Stimulated activated CD4-positive, alpha-beta T cell treated with anti-CD3 and anti-CD28 coated beads, Interleukin-1b, Interleukin-23, amount 100 ng/mL, for 24 hours (primary cell): ENCODE measurements at places on chromosomes 11 and 22.
A peak's percentile ranks its signal among the peaks of the same experiment; 100 is the strongest.

GRCh38 chr11:48109046-48109666 is 107.5 kb upstream of the OR4B1 start:
- no peak for DNase-seq

DNA sequence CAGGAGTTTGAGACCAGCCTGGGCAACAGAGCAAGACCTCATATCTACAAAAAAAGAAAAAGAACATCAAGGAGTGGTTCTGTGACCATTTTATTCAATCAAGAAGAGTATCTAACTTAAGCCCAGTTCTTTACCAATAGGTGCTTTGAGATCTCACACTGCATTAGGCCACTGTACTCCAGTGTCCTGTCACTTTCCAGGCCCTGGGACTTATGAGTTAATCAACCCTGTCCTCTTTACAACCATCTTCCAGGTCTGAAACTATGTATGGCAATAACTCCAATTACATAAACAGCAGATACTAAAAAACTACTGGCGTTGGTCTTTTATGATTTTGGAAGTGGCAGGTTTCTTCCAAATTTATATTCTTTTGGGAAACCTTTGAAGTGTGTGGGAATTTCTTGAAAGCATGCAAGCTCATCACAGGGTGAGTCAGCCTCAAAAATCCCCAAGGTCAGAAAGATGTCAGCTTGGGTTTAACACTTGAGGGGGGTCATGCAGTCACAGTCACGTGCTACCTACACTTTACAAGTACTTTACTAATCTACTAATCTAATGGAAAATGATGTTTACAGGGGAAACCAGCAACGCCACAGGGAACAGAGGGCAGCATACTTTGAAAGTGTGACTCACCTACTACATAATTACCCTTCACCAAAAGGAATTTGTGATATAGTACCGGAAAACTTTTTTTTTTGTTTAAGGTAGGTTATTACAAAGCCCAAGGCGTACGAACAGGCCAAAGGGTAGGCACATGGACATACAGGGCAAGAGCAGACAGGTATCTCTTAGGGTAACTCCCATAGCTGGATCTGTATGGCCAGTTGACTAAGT is 15.6 kb downstream of the PISD start:
- no peak for DNase-seq

GRCh38 chr11:20158597-20159257 is 1.5 kb downstream of the DBX1 start:
- DNase-seq = no peak

DNA sequence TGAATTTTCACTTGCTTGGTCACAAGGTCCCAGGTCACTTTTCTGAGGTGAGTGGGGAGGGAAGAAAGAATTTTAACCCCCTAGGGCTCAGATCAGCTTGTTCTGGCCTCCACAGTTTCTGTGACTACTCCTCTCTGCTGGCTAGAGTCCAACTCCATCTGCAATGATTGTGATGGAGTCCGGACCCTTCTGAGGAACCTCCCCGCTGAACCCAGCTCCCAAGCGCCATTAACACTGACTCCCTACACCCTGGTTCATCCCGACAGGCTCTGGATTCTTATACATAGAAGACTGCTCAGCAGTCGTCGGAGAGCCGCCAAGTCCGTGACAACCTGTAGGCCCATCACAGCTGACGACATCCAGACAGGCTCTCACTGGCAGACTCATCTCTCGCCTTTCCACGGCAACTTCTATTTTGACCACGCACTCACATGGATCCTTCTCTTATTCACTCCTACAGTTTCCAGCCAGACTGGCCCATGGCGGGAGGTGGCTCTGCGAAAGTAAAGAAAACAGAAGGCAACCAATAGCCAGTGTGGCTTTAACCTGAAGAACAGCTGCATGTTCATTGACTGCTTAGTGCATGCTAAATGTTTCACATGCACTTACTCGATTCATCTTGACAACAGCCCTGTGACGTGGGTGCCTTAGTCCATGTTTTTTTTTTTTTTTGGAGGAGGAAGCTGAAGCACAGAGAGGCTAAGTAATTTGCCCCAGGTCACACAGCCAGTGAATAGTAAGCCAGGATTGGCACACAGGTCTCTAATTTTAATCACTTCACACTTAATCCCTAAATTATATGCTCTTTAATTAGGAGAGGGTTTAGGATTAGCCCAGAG is 68.0 kb upstream of the PRDM11 start:
- no peak for DNase-seq

GRCh38 chr11:64870176-64870892 is 8.1 kb downstream of the EHD1 start:
- DNase-seq = no peak

DNA sequence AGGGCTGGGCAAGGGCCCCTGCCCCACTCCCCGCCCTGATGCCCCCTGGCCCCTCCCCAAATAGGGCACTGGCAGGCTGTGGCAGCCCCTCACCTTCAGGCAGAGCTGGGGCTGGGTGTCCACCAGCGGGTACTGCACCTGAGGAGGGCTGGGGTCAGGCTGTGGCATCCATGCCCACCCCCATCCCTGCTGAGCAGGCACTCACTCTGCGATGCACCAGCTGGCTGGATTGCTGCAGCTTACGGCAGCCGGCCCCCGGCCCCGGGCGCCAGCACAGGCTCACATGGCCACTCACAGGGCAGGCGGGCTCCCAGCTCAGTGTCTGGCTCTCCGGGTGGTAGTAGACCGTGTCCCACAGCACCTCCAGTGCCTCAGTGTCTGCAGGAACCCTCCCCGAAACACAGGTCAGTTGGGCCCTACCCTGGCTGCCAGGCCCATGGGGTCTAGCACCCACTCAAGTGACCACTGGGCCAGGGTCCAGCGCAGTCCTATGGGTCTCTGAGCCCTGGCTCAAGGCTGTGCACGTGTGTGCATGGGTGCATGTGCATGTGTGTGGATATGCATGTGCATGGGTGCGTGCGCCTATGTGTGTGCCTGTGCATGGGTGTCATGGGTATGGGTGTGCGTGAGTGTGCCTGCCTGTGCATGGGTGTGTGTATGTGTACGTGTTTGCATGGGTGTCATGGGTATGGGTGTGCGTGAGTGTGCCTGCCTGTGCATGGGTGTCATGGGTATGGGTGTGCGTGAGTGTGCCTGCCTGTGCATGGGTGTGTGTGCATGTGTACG is 14.4 kb downstream of the IL17REL start:
- DNase-seq = no peak

DNA sequence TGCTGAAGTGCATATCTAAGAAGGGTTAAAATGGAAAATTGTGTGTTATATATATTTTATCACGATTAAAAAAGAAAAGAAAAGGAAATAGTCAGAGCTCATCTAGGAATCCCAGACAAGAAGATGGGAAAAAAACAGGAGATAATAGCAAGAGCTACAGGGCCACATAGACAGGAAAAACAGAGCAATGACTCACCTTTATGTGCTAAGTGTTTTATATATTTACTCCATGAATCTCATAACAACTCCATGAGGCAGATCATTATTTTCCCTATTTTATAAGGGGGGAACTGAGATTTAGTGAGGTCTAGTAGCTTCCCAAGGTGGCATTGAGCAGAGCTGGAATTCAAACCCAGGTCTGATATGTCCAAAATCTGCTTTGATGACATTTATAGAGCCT is 18.1 kb upstream of the ELF5 start:
- no peak for DNase-seq

- DNase-seq = no peak
Observed at GRCh38 chr11:55481416-55481815, 72.9 kb upstream of the OR4C15 start.

- DNase-seq = no peak
Observed at GRCh38 chr22:38401336-38402084, 53.5 kb downstream of the KCNJ4 start.

DNA sequence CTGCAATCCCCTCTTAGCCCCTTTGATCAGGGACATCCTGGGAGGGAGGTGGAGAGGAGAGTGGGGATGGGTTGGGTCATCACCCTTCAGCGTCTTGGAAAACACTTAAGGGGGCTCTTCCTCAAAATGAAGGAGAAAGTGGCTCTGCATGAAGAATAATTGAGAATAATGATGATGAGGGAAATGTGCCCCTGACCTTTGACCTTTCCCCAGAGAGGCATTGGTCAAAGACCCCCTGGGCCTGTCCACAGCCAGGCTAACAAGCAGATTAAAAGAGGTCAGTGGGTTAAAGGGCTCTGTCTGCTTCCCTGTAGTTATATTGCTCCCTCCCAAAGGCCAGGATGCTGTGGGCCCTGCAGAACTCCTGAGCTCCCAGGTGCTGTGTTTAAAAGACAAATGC is 68.7 kb downstream of the NAV2 start:
- no peak for DNase-seq

- no peak for DNase-seq
Observed at GRCh38 chr11:11538277-11538960, 83.4 kb downstream of the GALNT18 start.

DNA sequence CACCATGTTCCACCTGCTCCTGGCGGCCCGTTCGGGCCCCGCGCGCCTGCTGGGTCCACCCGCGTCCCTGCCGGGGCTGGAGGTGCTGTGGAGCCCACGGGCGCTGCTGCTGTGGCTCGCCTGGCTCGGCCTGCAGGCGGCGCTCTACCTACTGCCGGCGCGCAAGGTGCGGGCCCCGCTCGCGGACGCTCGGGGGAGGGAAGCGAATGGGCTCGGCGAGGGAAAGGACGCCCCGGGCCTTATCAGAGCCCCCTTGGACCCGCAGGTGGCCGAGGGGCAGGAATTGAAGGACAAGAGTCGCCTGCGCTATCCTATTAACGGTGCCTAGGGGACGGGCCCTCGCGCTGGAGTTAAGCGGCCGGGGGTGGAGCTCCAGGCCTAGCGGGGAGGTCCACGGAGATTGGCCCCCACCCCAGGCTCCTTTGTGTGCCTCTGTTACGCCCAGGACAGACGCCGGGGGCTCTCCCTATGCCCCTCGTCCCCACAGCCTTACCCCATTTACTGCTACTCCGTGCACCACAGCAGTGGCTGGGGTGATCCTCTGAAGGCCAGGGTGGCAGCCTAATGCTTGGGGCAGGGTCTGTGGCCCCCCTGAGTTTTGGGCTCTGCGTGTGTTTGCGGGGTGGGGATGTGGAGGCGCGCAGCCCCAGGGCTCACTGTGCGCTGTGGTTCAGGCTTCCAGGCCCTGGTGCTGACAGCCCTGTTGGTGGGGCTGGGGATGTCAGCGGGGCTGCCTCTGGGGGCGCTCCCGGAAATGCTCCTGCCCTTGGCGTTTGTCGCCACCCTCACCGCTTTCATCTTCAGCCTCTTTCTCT is 1.1 kb downstream of the TM7SF2 start:
- DNase-seq = peak; percentile 67

DNA sequence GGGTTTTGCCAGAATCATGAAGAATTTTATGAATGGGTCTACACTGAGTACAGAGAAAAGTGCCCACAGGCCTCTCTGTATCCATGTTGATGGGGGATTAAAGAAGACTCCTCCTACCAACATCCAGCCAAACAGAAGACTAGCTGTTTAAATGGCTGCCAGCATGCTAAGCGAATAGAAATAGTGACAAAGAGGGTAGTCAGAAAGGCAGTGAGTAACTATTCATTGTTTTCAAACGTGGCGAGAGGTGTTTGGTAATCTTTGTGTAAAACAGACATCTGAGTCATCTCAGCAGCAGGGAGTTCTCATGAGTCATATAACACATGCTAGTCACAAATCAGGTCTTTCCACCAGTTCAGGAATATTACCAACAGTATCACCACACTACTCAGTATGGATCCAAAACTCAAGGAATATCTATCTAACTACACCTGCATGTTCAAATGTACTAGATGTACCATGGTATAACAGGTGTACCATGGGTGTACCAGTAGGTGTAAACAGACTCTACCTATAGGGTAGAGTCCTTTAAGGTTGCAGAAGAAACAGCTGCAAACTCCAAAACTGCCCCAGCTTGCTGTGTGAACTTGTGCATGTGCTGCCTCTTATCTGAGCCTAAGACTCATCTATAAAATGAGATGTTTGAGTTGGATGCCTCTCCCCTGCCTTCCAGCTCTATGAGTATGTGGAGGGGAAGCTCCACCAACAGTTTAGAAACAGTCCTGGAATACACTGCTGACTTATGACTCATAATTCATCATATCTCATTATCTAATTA is 82.0 kb downstream of the SLC1A2 start:
- no peak for DNase-seq

DNA sequence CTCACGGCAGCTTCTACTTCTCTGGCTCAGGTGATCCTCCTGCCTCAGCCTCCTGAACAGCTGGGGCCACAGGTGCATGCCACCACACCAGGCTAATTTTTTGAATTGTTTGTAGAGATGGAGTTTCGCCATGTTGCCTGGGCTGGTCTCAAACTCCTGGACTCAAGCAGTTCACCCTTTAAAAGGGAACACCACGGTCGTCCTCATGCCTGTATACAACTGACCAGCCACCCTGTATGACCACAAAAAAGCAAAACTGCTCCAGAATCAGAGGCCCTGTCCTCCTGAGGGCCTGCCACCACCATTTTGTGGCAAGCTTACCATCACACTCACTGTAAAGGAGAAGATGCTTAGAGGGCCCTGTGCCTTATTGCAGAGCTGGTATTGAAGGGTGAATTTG is 2.2 kb downstream of the GLB1L3 start:
- DNase-seq = no peak

DNA sequence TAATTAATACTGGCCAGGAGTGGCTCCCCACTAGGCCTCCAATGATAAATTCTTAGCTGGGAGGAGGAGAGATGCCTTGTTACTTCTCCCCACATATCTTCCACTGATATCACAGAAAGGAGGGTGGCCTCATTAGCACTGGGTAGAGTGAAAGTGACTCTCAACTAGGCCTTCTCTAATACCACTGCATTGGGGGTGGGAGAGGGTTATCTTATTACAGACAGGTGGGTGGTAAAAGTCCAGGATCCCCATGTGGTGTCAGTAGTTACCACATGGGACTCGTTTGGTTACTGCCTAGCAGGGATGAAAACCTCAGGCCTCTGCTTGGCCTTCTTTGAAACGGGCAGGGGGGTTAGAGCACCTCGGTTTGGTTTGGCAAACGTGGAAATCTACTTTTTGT is 167.3 kb downstream of the UVRAG start:
- no peak for DNase-seq

DNA sequence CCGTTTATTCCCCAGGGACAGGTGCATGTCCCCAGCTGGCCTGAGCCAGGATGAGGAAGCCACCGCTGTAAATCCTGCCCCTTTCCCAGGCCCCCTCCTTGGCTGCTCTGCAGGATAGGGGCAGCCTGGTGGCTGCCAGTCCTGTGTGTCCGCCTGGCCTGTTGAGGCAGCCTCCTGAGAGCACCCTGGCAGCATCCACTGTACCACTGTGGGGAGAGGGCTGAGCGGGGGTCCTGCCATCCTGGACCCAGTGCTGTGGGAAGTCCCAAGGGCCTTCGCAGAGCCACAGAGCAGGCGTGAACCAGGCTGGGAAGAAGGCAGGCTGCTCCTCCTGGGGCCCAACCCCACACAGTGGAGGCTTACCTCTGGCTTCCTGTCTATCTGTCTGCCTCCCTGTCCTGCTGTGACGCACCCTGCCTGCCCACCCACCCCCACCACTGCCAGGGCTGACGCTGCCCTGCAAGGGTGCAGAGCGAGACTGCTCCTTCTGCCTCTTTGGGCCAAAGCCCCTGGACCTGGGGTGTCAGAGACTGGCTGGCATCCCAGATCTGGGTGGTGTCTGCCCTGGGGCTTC is 8.4 kb downstream of the KCTD17 start:
- no peak for DNase-seq

DNA sequence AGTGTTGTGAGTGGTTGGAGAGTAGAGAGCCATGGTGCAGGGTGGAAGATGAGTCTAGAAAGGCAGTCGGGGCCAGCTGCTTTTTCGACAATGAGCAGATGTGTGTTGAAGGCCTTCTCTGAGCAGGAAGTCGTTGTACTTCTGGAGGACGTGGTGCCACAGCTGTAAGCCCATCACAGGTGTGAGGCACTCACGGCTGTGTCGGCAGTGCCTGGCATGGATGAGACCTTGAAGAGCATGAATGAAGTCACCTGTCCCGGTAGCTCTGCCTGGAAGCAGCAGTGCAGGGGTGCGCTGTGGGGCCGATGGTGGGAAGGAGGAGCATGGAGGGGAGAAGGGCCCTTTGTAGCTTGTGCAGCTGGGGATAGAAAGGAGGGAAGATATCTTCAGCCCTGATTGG is 165.2 kb downstream of the PKNOX2 start:
- no peak for DNase-seq
